ENCODE measurements at places on chromosomes 4 and X.

DNA sequence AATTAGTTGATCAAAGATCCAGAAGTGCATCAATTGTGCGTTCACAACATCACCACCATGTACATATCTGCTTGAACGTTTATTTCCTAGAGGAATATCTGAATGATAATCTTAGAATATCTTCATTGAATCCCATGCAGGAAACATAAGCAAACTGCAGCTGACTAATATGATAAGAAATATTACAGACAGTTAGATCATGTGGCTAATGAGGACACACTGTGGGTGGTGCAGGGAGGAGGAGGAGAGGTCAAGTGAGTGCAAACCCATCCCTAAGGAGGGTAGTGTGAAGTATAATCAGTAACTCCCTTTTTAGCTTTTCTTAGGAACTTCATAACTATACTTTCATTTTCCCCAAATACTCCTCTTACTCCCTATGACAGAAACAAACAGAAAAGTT is 58.3 kb upstream of the HPGD start:
- peak; percentile 5 for DNase-seq

DNA sequence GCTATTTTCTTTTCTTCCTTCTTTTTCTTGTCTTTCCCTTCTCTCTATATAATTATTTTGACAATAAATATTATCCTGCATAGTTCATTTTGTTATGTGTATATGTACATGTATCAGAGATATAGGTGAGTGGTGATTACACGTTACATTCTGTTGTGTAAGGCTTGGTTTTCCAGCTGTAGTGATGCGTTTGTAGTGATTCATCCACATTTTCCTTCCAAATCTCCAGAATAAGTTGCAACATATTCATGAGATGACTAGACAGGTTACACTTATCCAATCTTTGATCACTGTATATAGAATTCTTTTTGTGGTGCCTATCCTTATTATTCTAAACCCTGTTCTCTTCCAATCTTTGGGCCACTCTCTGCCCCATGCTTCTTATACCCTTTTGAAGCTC is 540.2 kb downstream of the GBA3 start:
- no peak for DNase-seq

DNA sequence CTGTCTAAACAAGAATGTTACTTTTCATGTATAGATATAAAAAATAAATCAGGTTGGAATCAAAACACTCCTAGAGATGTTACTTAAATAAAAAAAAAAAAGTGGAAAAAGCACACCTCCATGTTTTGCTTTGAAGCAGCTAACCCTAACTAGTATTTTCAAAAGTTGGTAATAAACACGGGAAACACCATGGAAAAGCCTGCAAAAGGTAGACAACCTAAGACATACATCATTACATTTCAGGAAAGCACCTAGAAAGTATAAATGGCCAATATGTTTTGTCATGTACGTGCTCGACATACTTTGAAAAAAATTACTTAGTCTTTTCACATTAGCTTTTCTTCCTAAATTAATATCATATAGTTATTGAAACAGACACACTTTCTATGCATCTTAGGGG is 130.1 kb upstream of the SH3RF1 start:
- no peak for DNase-seq

DNA sequence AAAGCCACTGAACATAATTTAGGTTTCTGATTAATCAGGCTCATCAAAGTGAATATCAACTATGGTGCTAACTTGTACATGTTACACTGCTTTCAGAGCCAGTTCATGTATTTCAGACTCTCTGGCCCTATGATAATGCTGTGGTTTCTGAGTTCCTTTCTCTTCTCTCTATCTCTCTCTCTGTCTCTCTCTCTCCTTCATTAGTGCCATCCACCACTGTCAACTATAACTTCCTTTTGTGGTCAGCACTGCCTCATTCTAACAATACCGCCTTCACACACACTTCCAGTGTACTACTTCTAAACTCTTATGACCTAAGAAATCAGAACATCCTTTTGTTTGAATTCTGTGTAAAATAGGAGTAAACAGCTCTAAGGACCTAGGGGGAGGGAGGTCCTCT is 907.1 kb downstream of the RPA4 start:
- DNase-seq: no peak

DNA sequence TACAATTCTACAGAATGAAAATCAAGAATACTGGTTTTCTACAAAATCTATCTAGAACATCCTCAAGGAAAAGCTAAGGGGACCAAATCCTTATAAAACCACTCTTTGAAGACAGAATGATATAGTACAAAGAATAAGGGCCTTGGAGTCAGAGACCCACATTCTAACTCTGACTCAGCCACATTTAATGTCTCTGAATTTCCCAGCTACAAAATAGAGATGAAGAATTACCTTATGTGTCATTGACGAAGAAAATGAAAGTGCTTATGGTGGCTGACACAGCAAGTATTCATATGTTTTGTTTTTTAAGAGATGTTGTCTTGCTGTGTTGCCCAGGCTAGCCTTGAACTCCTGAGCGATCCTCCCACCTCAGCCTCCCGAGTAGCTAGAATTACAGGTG is 35.9 kb upstream of the CXorf38 start:
- DNase-seq: no peak

GRCh38 chr4:39232100-39232499 is 49.8 kb downstream of the WDR19 start:
- no peak for DNase-seq

GRCh38 chrX:101393530-101394305 is 2.9 kb downstream of the RPL36A start:
- DNase-seq: no peak

- no peak for DNase-seq
Observed at GRCh38 chr4:157265281-157265680, 44.8 kb downstream of the GRIA2 start.

All from MG63 (cell line).